ENCODE measurements at places on chromosomes 4 and X. TPM values are rescaled to one million over a fixed set of nuclear protein-coding genes. Genes with fewer than 3 reads are reported as not detected.

DNA sequence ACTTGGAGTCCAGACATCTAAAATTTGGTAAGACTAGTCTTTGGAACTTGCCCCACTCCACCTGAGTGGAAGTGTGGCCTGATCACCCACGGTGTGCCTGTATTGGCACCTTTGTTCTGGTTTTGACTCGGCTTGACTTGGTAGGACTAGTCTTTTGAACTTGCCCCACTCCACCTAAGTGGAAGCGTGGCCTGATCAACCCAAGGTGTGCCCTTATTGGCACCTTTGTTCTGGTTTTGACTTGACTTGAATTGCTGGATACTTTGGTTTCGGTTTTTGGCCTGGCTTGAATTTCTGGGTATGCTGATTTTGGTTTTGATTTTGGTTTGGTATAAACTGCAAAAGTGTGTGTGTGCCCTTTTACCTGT is 44.7 kb upstream of the UGT2B7 start:
- no peak for DNase-seq

SMIM10L2A gene
- 0.82 TPM for total RNA-seq

DNA sequence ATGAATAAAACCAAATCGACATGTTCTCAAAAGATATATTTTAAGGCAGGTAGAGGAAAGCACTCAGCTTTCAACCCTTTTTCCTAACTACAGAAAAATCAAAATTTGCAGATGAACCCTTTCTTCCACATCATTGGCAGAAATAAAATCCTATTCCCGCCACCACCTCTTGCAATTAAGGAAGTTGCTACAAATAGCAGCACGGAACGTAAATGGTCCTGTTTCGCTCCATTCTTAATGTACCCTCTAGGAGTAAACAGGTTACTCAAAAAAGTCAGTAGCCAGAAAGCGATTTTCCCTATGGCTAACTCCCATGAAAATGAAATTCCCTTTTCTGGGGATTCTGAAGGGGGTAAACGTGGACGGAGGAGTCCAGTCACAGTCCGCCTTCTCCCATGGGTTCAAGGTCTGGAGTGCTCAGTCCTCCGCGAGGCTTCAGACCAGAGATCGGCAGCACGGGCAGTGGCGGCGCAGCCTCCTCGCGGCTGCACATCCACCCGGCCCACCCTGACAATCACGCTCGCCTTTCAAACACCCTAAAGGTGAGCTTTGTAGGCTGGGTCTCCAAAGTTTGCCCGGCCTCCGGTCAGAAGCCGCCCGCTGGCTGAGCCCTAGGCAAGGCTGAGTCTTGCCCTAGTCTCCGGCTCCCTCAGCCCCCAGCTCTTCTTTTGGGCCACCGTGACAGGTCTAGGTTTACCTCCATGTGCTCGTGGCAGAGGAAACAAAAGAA is 1.8 kb downstream of the ATP11C start:
- DNase-seq, result peak; percentile 42

TIMP1 gene
- 14.5 TPM for total RNA-seq

DNA sequence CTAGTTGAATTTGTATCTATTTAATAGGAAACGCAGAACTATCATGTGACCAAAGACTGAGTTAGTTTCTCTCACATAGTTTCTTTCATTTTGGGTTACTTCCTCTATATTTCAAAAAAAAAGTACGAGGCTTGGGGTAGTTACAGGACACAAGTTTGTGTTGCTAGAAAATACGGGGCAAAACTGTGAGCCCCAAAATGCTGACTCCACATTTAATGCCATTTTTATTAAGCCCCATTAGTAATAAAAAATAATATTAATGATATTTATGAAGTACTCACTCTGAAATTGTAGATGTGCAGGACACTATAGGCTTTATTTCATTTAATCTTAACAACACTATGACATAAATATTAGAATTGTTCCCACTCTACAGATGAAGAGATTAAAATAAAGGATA is 268.6 kb downstream of the DTHD1 start:
- no peak for DNase-seq

GRCh38 chr4:83392562-83392961 is 57.9 kb upstream of the HPSE start:
- no peak for DNase-seq
